Activated T-cell treated with anti-CD3 and anti-CD28 coated beads, Interleukin-2, amount 50 U/mL, for 48 hours (primary cell): ENCODE measurements at places on chromosomes 7 and 10.

GRCh38 chr10:31149835-31150512 is 118.3 kb upstream of the ZNF438 start:
- DNase-seq = no peak

DNA sequence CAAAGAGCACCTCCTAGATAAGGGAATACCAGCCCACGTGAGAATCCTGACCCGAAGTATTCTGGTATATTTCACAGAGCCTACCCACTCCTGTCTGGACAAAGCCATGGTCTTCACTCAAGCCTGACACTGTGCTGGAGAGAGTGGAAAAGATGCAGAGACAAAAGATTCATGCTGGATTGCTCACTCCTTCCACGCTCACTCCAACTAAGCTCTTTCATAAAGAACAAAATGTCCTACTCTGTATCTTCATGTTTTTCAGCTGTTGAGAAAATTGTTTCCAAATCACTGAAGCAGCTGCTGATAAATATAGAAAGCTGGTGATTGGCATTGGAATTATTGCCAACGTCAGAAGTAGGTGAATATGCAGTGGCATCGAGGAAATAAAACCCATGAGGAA is 106.0 kb downstream of the ABLIM1 start:
- no peak for DNase-seq

DNA sequence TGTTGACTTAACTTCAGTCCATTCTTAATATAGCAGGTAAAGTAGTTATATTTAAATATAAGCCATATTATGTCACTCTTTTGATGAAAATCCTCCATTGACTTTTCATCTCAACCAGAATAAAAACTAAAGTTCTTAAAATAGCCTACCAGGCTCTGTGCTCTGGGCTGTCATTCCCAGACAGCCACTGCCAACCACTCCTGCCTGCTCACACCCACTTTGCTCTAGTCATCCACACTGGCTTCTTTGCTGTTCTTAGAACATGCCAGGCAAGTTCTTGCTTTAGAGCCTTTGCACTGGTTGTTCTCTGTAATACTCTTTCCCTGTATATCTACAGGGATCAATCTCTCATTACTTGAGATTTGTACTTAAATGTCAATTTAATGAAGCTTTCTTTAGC is 80.6 kb downstream of the ZEB1 start:
- no peak for DNase-seq

DNA sequence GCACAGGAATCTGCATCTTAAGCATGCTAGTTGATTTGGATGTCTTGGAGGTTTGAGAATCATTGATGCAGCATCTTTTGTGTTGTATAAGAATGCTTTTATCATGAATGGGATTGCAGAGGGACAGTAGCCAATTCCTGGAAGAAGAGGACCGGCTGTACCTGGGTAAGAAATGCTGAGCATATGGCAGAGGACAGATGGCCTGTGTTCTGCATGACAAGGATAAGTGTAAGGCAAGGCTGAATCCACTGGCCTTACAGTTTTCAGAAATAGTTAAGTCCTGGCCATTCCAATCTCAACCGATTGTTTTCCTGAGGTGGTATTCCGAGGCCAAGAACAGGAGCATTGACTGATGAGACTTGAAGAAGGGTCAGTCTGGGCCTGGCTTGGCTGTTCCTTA is 24.4 kb upstream of the KBTBD2 start:
- no peak for DNase-seq

DNA sequence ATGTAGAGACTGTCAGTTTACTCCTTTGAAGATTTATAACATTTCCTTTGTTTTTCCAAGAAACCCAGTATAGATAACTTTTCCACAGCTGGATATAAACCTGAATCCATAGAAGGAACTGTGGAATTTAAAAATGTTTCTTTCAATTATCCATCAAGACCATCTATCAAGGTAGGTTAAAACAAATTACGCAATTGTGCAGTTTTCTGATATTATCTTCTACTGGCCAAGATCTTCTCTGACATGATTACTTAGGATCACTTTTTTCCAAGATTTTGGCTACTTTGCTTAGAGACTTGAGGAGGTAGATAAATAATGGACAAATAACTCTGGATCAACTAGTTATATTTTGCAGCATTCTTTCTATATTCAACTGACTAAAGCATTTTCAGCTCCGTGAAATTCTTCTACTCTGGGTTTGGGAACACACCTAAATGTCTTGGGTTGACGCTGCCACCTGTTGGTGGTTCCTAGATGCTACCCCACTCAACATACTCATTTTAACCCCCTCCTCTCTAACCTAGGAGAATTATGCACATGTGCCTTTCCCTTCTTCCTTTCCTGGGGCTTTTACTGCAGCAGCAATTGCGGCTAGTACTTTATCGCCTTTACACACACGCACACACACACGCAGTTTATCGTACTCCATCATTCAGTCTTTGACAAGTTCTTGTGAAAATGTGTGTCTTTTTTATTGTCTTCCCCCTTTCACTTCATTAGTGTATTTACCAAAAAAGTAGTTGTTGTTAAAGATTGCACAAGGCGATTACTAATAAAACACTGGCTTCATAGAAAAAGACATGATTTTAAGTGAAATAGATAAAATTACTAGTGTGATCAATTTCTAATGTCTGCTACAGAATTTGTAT is 32.7 kb downstream of the ABCB5 start:
- no peak for DNase-seq

- no peak for DNase-seq
Measured at GRCh38 chr10:44780426-44780825, 130.7 kb upstream of the TMEM72 start.

GRCh38 chr7:41628901-41629300 is 74.0 kb downstream of the INHBA start:
- DNase-seq = no peak

GRCh38 chr7:94530109-94530508 is 20.5 kb downstream of the CASD1 start:
- DNase-seq = no peak

DNA sequence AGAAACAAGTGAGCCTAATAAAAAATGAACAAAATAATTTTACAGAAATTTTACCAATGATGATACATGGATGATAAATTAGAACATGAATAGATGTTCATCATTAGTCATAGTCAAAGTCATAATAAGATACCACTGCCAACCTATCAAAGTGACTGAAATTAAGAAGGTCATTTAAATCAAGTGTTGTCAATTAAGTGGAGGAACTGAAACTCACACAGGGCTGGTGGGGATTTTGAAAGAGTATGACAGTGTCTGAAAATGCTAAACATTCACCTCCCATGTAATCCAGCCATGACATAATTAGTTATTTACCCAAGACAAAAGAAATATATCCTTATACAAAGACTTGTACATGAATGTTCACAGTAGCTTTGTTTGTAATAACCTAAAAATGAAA is 57.1 kb upstream of the DYNC1I1 start:
- no peak for DNase-seq

GRCh38 chr10:92505044-92505443 is 68.8 kb downstream of the IDE start:
- DNase-seq = no peak

DNA sequence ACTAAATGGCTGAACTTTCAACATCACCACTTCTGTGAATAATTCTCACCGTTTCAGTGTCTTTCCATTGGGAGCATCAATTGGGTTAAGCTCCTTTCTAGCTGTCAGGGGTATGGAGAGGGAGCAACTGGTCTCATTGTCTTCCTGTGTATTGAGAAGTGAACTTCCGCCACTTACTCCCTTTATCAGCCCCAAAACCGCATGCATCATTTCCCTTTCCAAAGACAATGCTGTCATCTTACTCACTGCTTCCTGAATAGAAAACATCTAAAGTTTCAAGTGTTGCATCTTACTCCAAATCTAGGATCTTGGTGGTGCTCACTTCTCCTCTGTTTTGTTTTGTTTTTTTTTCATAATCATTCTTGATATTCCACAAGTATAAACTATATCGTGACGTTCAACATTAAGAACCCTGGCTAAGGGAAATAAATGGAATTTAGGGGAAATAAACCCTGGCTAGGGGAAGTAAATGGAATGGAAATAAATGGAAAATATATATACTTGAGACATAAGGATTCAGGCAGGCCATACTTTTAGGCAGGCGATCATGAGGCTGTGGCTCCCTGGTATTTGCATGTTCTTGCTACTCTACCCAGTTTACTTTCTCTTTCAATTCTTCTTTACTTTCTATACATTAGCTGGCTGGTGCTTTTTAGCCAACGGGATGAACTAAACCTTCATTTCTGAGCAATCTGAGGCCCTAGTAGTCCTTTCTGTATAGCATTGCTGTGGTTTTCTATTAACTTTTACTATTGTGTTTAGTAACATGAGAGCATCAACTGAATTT is 371.9 kb downstream of the BMPER start:
- DNase-seq = no peak

- no peak for DNase-seq
Measured at GRCh38 chr10:34866848-34867247, 51.8 kb upstream of the PARD3 start.

GRCh38 chr7:134113655-134114054 is 13.5 kb upstream of the LRGUK start:
- no peak for DNase-seq

DNA sequence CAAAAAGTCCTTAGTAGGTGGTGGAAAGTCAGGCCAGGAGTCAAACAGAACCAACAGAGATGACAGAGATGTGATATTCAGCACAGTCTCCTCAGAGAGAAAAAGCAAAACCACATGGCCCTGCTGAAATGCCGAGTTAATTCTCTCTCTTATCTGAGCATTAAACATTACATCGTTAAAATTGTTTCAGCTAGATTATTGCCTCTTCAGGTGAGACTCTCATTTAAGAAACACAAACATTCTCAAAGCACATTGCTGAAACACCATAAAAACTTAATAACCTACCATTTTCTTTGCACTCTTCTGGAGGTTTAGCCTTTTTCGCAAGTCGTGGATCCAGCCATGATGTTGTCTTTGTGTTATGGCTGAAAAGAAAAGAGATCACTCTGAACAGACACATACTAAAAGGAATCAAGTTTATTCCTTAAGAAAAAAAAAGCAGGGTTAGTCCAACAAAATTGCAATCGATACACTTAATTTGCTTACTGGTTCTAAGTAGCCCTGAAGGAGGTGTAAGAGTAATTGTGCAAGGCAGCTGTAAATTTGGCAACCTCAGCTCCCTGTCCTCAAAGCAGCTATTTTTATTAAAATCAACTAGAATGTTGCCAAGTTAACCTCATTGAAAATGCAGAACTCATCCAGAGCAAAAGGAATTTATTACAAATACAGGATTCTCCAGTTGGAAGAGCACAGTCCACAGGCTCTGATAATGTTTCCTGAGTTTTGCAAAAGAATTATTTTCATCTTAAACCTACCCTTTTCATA is 691.1 kb downstream of the PHTF2 start:
- no peak for DNase-seq

- peak; percentile 26 for DNase-seq
Measured at GRCh38 chr7:152076324-152076821, 50.9 kb downstream of the GALNT11 start.

DNA sequence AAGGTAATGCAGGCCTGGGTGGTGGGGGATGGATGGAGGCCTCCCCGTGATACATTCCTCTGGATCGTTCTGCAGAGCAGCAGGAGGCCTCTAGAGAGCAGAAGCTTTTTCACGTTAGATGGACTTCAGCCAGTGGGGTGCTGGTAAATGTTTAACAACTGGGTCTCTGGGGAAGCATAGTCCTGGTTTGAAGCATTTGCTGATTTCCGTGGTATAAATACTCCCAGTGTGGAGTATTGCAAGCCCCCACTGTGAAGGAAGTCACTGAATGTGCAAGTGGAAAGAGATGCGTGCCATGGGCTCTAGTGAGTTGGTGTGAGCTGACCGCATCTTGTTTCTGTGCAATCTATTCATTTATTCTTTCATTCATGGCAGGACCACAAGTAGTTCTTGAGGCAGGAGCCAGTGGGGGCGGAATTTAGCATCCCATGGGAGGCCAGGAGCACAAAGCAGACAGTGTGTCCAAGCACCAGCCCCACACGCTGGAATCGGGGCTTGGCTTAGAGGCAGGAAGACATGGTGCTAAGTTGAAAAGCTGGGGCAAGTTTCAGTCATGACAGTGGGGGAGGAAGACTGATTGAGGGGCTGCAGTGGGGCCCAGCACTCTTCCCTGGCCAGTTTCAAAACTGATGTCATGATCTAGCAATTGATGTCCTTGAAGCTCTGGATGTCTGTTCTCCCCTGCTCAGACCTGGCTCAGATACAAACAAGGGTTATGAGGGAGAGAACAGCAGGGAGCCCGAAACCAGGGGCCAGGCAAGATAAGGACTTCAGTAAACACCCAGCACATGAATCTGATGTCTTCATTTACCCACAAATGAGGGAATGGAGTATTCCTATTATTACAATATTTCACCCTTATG is 280.9 kb upstream of the LYZL1 start:
- no peak for DNase-seq

DNA sequence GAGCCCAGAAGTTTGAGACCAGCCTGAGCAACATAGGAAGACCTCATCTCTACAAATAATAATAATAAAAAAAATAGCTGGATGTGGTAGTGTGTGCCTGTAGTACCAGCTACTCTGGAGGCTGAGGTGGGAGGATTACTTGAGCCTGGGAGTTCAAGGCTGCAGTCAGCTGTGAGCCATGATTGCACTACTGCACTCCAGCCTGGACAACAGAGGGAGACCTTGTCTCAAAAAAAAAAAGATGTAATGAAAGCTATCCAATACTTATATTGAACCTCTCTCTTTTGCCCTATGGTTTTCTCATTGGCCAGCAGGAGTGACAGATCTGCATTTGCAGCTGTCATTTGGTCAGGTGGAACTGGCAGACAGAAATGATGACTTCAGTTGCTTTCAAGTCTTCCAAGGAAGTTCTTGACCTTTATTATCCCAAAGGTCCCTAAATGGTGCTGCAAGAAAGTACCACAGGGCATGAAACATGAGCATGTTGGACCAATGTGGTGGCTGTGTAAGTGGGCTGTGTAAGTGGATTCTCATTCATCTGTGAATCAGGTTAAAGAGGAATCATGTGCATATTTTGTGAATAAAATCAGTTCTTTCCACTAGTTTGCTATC is 99.4 kb downstream of the CALD1 start:
- DNase-seq = no peak

- DNase-seq = no peak
Measured at GRCh38 chr10:5466451-5467206, 32.7 kb downstream of the CALML5 start.

- no peak for DNase-seq
Measured at GRCh38 chr7:73844848-73845460, 2.6 kb upstream of the METTL27 start.

DNA sequence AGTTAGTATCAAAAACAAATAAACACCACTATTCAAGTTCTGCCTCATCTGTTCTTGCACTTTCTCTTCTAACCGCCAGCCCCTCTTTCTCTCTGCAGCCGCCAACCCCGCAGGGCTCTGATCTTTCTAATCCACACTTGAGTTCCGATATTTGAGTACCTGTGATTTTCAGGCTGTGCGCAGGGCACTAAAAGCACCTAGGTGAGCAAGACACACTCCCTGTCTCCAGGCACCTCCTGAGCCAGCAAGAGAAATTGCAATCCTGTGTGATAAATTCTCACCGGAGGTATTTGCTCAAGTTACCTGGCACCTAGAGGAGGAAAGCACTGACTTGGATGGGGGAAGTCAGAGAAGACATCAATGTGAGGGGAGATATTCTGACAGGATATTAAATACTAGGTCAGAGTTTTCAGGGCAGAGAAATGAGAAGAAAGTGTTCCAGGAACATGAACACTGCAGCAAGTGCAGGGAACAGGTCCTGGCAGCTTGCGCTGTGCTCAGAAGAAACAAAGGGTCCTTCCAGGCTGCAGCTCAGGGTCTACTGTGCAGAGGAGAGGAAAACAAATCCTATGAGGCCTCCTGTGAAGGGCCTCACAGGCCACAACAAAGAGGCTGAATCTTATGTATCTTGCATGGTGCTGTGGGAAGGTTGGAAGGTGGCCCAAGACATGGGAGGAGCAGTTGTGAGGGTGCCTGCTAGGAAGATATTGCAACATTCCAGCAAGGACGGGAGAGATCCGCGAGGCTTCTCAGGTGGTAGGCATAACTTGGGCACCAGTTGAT is 568.7 kb upstream of the MGMT start:
- DNase-seq = no peak
